Spleen (tissue), 13 donors: ENCODE measurements at places on chromosomes 7 and 10.
A peak's percentile ranks its signal among the peaks of the same experiment; 100 is the strongest.

- DNase-seq: no peak
Observed at GRCh38 chr10:98425511-98426352, 10.8 kb upstream of the PYROXD2 start.

DNA sequence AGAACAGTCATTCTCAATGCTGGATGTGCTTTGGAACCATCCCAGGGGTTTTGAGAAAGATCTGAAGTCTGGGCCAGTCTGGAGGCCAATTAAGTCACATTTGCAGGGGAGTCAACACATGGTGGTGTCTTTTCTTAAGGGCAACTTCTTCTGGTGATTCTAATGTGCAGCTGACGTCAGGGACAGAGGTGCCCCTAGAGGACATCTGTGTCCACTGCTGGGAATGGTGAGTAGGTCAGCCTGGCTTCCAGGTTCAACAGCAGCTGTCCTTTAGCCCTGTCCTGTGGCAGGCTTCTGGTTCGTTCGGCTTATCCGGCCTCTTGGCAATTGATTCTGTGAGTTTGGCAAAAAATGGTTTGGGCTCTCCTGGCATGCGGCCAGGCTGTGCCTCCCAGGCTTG lies 269.7 kb upstream of the HABP2 start:
- no peak for DNase-seq

DNA sequence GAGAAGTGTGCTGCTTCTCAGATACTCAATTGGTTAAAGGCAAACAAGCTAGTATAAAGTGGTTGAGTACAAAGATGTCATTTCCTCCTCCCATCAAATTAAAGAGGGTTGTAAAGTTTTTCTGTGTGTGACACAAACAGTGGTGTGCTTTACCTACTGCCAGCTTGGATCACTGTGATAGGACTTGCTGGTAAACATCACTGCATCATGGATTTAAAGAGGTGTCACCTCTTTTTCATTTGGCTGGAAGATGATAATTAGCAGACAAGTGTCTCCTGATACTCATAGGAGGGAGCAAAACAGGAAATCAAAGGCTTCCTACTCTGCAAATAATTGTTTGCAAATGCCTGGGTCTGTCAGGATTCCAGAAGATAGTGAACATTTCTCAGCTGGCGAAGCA lies 200.5 kb downstream of the MDFIC start:
- no peak for DNase-seq

DNA sequence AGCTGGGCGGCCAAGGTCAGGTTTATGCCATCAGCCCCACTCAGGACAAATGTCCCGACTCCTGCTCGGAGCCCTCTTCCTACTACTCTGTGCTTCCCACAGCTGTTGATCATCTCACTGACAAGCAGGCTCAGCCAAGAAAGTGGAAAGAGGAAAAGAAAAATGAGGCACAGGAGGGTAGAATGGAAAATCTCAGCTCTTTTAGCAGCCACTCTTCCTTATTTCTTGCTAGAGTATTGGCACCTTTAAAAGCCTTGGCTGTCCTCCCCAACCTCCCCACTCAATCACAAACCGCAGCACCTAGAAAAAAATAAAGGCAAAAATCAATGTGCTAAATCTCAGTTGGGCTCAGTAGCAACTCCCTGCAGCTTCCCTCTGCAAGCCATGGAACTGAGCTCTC lies 35.3 kb upstream of the AGK start:
- no peak for DNase-seq

- DNase-seq: peak; percentile 91
Observed at GRCh38 chr10:11685787-11686218, 56.4 kb upstream of the ECHDC3 start.

DNA sequence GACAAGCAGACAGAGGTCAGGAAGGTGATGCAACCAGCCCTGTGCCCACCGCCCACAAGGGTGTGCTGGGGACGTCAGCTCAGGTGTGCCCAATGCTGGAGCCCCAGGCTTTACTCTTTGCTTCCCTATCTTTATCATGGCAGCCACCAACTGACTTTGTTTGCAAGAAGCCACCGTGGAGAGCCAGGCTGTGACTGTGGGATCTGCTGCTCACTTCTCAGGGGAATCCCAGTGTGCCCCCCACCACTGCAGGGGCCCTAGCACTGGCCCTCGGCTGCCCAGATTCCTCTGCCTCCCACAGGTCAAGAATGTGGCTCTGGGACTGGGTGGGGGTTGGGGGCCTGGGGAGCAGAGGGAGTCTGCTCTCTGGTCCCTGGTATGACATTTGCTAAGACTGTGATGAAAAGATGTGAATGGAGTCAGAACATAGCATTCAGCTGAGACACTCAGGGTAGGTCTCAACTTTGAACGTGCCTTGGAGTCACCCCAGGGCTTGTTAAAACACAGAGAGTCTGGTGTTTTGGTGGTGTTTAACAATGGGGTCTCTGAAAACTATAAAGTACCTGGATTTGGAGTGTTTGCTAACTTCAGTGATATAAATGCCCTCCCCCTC lies 47.3 kb downstream of the ARHGAP22 start:
- DNase-seq: no peak

DNA sequence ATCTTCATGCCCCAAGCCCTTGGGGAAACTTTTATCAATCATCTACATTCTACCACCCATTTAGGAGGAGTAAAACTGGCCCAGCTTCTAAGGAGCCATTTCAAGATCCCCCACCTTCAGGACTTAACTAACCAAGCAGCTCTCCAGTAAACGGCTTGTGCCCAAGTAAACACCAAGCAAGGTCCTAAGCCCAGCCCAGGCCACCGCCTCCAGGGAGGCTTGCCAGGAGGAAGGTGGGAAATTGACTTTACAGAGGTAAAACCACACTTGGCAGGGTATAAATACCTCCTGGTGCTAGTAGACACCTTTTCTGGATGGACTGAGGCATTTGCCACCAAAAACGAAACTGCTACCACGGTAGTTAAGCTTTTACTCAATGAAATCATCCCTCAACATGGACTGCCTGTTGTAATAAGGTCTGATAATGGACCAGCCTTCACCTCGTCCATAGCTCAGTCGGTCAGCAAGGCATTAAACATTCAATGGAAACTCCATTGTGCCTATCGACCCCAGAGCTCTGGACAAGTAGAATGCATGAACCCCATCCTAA lies 5.6 kb downstream of the AKR1B15 start:
- no peak for DNase-seq

- no peak for DNase-seq
Observed at GRCh38 chr10:74863551-74863950, 37.2 kb downstream of the KAT6B start.

DNA sequence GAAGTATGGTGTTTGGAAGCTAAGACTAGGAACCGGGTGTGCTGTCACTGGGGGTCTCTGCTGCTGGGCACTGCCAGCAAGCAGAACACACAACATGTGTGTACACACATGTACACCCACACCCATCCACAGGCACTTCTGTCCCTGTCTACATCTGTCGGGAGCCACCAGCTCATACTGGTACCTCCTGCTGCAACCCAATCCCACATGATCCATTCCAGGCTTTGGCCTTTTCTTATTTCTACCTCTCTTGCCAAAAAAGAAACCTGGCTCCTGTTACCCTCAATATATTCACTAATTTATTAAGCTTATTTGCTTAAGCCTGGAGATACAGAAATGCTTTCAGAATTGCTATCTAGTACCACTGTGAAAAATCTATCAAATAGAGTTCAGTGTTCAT lies 246.0 kb downstream of the DIP2C start:
- no peak for DNase-seq

DNA sequence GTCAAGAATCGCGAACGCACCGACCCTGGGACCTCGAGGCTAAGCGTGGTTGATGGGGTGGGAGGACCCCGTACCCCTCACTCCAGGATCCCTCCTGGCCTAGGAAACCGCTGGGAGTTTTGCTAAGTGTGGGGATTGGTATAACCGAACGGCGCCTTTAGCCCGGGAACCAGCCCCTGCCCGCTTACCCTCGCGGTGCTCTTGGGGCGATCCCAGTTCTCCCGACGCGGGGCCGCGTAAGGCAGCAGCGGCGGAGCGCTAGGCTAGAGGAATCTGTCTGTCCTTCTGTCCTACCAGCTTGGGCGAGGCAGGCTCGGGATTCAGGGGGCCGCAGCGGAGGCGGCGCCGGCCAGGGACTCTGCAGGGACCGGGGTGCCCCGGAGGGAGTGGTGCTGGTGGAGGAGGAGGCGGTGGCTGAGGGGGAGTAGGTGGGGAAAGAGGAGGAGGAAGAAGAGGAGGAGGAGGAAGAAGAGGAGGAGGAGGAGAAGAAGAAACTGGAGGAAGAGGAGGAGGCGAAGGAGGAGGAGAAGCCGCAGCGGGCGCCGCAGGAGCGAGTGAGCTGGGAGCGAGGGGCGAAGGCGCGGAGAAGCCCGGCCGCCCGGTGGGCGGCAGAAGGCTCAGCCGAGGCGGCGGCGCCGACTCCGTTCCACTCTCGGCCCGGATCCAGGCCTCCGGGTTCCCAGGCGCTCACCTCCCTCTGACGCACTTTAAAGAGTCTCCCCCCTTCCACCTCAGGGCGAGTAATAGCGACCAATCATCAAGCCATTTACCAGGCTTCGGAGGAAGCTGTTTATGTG lies 439 bp upstream of the EMX2 start:
- no peak for DNase-seq

GRCh38 chr7:23963461-23964165 lies 253.6 kb downstream of the STK31 start:
- no peak for DNase-seq

- no peak for DNase-seq
Observed at GRCh38 chr7:74672343-74672915, 14.9 kb downstream of the GTF2I start.

GRCh38 chr10:80509403-80510161 lies 28.1 kb upstream of the SH2D4B start:
- peak; percentile 77 for DNase-seq

DNA sequence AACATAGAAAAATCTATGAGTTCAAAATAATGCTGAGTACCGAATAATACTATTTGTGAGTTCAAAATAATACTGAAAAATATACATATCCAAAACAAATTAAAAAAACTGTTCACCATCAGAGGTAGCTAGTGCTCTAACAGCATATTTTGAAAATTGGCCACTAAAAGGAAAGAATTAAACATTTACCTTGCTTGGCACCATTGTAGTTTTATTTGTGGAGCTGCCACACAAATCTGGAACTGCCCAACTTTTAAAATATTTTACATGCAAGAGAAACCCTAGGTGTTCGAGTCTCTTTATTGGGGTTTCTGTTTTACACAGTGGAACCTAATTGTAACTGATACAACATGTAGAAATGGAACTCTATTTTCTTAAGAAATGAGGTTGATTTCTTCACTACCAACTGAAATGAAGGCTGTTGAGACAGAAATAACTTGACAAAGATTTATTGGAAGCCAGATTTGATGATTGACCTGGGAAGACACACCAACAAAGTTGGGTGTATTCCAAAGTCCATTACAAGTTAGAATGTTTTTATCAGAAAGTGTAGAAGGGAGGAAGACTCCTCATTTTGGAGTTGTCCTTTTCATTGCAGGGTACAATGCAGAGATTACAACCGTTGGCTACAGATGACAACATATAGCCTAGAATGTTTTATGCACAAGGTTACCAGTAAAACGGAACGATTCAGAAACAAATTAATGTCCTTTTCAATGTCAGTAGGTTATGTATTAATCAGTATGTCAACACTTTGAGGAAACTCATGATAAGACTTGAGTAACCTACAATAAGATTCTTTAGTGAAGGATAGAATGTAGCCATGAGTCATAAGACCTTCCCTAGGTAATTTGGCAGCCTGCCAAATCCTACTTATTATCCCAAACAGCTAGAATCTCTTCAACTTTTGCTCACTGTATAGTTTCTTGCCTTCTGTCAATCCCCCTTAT lies 73.8 kb upstream of the PAPSS2 start:
- no peak for DNase-seq

DNA sequence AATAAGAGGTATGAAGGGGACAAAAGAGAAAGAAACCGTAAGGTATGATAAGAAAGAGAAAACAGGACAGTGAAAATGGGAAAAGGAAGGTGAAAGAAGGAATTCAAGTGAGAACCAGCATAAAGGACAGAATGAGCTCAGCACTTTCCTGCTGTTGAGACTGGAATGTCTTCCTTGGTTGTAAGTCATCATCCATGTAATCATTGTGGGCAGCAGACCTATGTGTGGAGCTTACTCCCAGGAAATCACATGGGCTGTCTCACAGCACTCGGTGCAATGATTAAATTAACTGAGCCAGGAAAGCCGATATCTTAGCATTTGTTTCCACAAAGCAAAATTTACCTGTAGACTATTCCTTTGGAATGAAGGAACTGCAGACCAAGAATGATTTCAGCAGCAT lies 118.1 kb downstream of the PRKCQ start:
- no peak for DNase-seq

DNA sequence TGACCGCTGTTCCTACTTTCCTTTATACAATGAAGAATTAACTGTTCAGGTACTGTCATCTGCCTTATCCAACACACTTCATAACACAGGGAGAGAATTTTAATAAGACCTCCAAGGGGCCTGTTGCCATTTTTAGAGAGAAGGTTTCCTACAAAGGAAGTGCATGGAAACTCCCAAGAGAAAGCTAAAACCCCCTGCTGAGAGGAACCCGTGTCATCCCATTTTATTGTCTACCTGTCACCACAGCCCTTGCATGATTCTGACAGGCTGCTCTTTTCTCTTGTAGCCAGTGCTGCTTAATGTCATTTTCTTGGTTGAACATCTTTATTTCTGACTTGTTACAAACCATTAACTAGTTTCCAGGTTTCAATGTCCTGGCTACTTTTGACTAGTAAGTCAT lies 98.4 kb downstream of the SNX10 start:
- DNase-seq: no peak

DNA sequence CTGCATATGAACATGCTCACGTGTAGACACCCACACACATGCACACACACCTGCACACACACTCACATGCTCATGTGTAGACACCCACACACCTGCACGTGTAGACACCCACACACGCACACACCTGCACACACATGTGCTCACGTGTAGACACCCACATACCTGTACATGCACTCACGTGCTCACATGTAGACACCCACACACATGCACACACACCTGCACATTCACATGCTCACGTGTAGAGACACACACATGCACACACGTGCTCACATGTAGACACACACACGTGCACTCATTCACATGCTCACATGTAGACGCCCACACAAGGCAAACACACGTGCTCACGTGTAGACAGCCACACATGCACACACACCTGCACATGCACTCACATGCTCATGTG lies 275.8 kb downstream of the PTPRN2 start:
- no peak for DNase-seq

GRCh38 chr10:132992433-132993215 lies 50.3 kb upstream of the CFAP46 start:
- DNase-seq: peak; percentile 67

GRCh38 chr10:76242956-76243355 lies 811.5 kb downstream of the LRMDA start:
- DNase-seq: no peak

- DNase-seq: no peak
Observed at GRCh38 chr7:33101906-33102305, 7.3 kb downstream of the RP9 start.

- no peak for DNase-seq
Observed at GRCh38 chr10:109202111-109202510, 721.2 kb downstream of the XPNPEP1 start.
